ENCODE measurements at places on chromosomes 5 and 9.
A peak's percentile ranks its signal among the peaks of the same experiment; 100 is the strongest.

- ATAC-seq, result no peak
Observed at GRCh38 chr9:87883274-87883673, 597 bp downstream of the SPATA31E1 start.

DNA sequence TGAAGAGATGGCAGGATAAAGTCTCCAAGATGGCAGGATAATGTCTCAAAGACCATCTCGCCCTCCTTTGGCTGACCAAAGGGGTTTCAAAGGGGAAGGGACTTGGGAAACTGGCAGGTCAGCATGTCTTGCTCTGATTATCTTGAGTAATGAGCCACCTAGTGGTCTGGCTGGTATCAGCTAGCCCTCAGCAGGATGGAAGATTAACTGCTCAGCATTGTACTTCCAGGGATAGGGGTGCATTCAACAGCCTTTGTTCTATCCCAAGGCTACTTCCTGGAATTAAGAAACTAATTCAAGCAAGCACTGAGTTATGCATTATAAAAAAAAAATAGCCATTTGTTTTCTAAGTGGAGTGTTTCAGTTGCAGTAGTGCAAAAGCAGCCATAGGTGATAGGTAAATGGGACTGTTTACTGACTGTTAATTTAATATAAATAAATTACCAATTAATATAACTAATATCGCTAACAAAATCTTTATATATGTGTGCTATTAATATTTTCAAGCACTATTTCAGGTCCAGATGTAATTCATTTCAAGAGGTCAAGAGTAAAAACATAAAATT, 555.5 kb downstream of the CDH9 start:
- peak; percentile 76 for ATAC-seq

DNA sequence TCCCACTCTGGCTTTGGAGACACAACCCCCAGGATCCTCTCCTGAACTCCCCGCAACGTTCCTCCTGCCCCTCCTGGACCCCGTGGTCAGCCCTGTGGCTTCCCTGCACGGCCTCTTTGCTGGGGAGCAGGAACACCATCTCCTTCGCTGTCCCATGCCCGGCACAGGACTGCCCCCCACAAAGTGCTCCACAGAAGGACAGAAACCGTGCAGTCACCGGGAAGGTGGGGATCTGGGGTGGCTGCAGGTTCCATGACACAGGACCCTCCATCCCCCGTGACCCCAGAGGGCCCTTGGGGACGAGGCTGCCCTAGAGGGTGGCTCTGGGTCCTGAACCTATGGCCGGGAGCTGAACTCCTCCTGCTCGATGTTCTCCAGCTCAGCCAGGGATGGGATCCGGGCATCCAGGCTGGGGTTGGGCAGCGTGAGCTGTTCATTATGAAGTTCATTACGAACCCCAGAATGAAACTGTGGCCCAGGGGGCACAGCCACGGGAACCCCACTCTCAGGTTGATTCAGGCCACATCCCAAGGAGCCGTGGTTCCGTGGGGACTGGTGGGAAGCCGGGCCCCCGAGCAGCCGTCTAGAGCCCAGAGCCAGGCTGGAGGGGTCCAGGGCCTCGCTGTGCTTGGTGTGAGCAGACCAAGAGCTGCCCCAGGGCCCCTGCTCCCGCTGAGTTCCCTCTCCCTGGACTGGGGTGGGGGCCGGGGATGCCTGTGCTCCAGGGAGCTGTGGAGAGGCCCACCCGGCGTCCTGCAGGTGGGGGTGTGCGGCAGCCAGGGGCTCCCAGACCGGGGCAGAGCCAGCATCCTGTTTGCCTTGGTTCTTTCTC, 684 bp upstream of the SLC6A19 start:
- ATAC-seq, result no peak

DNA sequence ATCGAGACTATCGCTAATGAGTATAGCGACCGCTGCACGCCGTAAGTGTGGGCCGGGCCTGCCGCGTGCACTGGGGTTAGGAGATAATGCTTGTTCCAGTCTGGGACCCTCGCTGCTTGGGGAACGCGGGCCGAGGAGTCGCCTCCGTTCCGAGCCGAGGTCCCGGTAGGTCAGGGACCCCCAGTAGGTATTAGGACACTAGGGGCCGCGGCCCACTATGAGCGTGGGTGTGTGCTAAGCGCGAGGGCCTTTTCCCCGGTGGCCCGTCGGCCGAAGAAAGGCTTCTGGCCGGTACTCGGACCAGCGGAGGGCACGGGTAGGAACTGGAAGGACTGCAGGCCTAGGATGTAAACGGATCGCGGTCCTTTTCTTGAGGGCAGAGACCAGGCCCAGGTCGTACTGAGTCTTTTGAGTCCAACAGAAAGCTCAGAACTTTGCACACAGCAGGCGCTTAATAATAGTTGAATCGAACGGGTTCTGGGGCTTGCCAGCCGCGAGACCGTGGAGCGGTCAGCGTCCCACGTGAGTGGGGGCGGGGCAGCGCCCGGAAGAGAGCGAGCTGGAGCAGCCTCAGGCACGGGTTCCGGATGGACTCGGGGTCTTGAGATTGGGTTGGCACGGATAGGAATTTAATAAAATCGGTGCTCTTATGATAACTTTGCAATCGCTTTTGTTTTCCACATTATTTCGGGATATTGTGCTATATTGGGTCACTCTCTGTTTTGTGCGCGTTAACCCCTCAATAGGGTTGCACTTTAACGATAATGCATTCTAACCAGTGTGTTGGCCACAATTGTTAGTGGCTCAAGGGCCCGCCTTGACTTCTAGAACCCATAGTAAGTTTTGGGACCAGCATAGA, 733 bp downstream of the HSPA4 start:
- ATAC-seq, result peak; percentile 52

GRCh38 chr5:151598984-151599383, 7.9 kb upstream of the FAT2 start:
- no peak for ATAC-seq

- no peak for ATAC-seq
Observed at GRCh38 chr5:31197183-31197582, 3.7 kb downstream of the CDH6 start.

GRCh38 chr5:411728-412127, 31.2 kb upstream of the EXOC3 start:
- ATAC-seq, result no peak

- ATAC-seq, result no peak
Observed at GRCh38 chr5:80369521-80369920, 38.3 kb upstream of the ZFYVE16 start.

GRCh38 chr5:16735101-16736060, 118.6 kb upstream of the RETREG1 start:
- ATAC-seq, result no peak

DNA sequence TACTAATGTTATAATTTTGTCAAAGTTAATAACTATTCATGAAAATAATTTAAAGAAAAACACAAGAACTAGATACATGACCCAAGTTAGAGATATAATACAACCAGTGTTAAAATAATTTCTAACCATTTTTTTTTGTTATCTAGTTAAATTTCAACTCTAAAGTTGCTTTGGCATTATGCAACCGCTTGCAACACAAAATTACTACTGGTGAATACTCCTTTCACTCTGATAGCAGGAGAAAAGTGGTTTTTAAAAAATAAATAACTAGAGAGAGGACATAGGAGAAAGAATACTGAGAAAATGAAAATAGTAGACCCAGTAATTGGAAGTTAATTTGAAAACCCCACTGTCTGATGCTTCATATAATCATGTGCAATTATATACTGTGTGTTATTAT, 622.4 kb upstream of the GRIN3A start:
- ATAC-seq, result no peak
